Right renal cortex interstitium (tissue), 3 donors: ENCODE measurements at places on chromosomes 7 and 10. TPM values are rescaled to one million over a fixed set of nuclear protein-coding genes. Genes with fewer than 3 reads are reported as not detected.

The PDAP1 gene
- 149 TPM for polyA plus RNA-seq

The SPDYE1 gene
- 0.62 TPM for polyA plus RNA-seq

The PPP1R17 gene
- not detected for polyA plus RNA-seq

The BTBD16 gene
- polyA plus RNA-seq = 0.36 TPM

The MOGAT3 gene
- polyA plus RNA-seq = 0.60 TPM

The ZNF32 gene
- polyA plus RNA-seq = 76.3 TPM
